ENCODE measurements at places on chromosomes 2 and 18.

GRCh38 chr2:198657512-198658121, 800.1 kb downstream of the SATB2 start:
- DNase-seq, result no peak

- no peak for DNase-seq
These were observed 6.5 kb downstream of the PIAS2 start for GRCh38 chr18:46910856-46911255.

- DNase-seq, result no peak
These were observed 845 bp downstream of the CFAP210 start for GRCh38 chr2:169693360-169693759.

DNA sequence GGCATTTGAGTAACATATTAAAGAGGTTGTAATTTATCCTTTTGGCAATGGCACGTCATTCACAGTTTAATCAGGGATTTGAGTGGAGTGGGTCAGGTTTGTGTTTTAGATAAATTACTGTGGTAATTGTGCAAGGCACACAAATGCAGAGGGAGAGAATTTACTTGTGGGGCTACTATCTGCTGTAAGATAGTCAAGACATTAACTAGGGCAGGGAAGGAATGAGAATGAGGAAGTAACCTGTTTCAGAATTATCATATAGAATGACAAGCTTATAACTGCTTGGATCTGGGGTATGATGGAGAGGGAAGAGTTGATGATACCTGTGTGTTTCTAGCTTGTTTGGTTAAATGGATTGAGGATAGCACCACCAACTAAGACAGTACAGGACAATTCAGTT, 58.9 kb upstream of the ZSWIM2 start:
- DNase-seq, result no peak

DNA sequence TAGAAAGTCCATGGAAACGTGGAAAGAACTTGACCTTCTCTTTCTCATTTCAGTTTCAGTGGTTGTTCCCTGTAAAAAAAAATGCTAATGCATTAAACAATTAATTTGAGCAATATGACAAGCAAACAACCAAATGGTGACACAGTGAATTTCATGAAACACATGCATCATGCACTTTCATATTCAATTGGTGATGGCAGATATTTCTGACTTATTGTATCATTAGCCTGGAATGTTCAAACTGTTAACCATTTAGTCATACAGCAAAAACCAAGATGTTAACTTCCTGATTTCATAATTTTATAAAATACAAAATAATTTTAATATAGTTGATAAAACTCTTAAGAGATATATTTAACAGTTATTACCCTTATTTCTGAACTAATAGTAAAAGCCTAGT, 85.5 kb downstream of the SCN1A start:
- no peak for DNase-seq

DNA sequence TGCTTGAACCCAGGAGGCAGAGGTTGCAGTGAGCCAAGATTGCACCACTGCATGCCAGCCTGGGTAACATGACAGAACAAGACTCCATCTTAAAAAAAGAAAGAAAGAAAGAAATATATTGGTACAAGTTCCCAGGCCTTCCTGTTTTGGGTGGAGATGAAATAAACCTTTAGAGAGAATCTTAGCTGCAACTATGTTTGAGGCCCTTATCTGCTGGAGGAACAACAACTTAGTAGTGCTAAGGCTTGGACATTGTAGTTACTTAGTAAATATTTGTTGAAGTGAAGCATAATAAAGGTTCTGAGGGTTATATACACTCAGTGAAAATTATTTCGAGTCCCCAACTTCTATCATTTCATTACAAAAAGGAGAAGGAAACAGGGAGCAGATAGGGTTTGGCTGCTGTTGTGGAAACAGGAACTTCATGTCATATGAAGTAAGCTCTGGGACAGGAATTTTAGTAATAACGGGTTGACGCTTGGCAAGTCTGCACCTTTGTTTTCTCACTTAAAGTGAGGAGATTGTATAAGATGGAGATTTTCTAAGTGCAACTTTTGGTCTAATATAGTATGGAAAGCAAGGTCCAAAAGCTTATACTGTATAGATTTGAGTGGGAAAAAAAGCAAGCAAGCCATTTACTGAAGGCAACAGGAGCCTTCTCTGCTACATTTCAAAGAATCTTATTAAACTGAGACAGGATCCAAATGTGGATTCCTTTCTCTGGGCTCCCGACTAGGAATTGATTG, 40.0 kb upstream of the AGPS start:
- DNase-seq, result no peak

- DNase-seq, result no peak
These were observed 475.8 kb upstream of the SLC39A10 start for GRCh38 chr2:195181059-195181705.

DNA sequence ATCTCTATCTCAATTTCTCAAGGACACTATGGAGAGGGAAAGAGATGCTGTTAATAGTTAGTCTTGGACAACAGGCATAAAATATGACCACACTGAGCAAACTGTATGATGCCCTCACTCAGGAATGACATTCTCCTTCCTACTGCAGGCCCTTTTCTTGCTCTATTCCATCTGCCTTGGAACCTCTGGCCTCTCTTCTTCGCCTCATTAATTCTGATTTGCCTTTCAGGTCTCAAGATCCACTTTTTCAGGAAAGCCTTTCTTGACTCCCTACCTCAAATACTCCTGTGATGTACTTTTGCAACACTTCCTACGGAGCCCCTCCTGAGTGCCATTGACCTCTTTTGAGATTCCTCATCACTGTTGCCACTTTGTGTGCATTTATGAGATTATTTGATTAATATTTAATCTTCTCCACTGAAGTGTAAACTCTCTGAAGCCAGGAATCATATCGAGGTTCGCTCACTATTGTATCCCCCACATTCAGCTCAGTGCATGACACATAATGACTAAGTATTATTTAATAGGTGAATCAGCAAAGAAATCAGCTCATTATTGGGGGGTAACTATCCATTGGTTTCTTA, 21.3 kb upstream of the SPP2 start:
- no peak for DNase-seq

- DNase-seq, result no peak
These were observed 37.5 kb downstream of the FASTKD2 start for GRCh38 chr2:206802654-206803514.

DNA sequence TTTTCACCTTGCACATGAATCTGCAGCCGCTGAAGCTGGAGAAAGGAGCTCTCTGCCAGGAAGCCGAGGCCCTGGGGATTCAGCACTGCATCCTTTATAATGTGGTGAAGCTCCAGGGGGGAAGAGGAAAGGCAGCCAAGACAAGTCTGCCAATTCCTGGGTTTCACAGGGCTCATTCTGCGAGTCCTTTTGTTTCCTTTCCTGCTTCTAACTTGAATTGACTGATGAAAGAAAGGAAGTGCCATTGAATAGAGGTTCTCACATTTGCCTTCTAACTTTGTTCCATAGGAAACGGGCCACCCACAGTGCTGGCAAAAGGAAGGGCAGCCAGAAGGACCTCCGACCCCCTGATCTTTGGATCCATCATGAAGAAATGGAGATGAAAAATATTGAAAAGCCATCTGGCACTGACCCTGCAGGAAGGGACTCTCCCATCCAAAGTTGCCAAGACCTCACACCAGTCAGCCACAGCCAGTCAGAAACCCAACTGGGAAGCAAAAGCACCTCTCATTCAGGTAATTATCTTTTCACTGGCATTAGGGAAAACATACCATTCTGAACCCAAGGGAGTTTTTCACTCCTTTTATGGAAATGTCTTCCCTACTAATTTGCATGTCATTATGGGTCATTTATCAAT, 765.4 kb downstream of the MBD2 start:
- no peak for DNase-seq

DNA sequence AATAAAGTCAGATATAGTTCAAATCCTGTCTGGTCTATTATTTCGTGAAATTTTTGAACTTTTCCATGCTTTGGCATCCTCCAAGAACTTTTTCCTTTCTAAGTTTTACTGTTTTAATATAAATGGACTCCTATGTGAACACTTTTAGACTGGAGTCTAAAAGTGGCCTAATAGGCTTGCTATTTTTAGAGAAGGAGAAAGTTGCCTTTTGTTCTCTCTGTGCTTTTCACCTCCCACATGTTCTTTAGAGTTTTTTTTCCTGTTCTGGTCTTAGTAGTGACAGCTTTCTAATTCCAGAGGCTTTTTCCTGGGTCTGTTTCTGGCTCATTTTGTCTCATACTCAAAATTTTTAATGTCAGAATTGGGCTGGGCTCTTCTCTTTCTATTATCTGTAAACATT, 72.2 kb downstream of the ADAM23 start:
- no peak for DNase-seq

DNA sequence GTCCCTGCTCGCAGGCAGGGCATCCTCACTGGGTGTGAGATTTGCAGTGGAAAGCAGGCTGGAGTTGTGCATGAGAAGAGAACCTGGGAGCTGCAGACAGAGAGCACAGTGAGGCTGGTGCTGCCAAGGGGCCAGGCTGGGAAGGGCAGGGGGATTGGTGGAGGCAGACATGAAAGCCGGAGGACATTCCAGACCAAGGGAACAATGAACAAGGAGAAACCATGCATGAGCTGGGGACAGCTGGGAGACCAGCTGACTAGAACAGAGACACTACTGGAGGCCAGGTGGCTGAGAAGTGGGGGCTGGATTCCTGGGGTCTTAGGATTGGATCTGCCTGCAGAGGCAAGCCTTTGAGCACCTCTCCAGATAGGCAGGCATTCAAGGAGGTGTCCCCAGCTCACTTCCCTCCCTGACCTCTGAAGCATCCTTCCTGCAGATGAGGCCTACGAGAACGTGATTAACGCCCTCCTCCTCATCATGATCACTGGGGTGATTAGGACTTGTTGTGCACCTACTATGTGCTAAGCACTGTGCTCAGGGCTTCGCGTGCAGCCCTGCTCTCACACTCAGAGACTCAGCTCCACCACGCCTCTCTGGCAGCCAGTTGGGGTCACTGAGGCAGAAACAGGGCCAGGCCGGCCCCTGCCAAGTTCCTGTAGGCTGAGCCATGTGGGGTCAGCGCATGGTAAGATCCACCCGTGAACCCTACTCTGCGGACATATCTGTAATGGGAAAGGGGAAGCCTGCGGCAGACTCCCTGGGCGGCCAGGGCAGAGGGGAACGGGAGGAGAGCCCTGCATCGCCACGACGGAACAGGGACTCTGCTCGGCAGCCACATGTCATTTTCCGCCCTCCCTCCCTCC, 74.8 kb upstream of the SLC66A3 start:
- no peak for DNase-seq

- no peak for DNase-seq
These were observed 88.8 kb downstream of the FHOD3 start for GRCh38 chr18:36386150-36386920.

DNA sequence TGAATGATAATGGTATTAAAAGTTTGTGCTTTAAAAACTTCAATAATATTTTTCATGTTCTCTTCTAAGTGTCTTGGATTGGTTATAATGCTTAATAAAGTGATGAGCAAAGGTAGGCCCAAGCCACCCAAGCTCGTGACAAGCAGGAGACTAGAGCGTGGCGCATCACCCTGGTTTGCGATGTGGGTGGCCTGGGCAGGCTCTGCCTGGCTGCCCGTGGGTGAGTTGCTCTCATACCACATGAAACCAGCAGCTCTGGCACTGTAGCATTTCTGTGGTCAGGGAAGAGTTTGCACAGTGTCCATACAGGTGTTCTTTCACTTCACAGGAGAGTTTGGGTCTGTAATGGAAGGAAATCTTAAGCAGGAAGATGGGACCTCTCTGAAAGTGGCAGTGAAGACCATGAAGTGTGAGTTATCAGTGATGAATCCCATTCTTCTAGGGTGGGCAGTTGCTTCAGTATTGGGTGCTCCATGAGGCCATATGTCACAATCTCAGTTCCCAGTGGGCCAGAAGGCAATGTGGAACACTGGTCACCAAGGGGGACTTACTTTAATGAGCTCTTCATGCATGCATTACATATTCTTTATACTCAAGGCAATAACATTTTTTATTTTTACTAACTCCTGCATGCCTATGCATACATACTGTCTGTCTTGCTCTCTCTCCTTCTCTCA, 51.4 kb upstream of the TMEM87B start:
- no peak for DNase-seq

GRCh38 chr2:240904216-240905175, 1.6 kb upstream of the CROCC2 start:
- DNase-seq, result no peak

DNA sequence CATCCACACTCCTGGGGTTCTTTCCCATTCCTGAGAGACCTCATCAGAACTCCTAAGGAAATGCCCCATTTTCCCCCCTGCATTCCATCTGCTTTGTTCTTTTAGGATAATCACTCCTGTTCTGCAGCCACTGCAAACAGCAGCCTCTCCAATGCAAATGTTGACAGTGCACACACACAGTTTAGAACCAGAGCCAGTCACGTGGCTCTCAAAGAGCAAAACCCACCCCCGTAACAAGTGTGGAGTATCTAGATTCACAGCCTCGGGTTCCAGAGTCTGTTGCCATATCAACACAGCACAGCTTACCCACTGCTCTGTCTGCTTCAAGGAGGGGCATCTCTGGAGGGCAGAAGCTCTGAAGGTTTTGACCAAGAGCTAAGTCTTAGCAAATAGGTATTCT, 180.0 kb downstream of the NAPG start:
- DNase-seq, result no peak

- DNase-seq, result no peak
These were observed 272.7 kb upstream of the DOK6 start for GRCh38 chr18:69127873-69128500.

GRCh38 chr18:75714766-75715165, 287.3 kb upstream of the SMIM21 start:
- no peak for DNase-seq

DNA sequence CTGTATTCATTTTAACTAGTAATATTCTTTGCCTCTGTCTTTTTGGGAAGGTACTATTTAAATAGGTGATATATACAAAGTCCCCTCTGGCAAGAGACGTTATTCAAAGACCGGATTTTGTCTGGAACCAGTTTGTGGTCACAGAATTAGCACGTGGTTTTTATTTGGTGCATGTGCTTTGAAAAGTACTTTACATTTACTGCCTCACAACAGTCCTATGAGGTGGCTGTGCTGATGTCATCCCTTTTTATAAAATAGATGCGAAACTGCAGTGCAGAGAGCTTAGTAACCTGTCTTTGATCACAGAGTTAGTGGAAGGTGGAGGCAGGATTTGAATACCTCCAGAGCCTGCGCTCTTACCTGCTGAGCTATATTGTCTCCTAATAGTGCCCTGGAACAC, 4.0 kb downstream of the LPIN1 start:
- no peak for DNase-seq

GRCh38 chr2:76307495-76307894, 596.8 kb upstream of the GCFC2 start:
- no peak for DNase-seq

DNA sequence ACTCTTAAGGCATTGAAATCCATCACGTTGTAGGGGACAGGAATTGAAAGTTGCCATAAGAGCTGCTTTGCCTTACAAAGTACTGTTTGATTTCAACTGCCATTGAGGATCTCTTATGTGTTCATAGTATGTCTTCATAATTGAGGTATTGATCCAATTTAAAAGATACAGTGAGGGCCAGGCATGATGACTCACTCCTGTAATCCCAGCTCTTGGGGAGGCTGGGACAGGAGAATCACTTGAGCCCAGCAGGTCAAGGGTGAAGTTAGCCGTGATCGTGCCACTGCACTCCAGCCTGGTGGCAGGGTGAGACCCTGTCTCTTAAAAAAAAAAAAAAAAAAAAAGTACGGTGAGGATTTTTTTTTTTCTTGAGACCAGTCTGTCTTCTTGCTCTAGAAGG, 91.7 kb upstream of the EML6 start:
- DNase-seq, result no peak

GRCh38 chr18:8116341-8117005, 492.8 kb upstream of the RAB12 start:
- no peak for DNase-seq

Data from stimulated activated CD8-positive, alpha-beta memory T cell treated with anti-CD3 and anti-CD28 coated beads, Interleukin-15, amount 100 ng/mL, for 24 hours (primary cell).